Stimulated activated CD4-positive, alpha-beta T cell treated with anti-CD3 and anti-CD28 coated beads, Interleukin-2, amount 100 ng/mL, for 48 hours (primary cell): ENCODE measurements at places on chromosomes 3 and 15.

DNA sequence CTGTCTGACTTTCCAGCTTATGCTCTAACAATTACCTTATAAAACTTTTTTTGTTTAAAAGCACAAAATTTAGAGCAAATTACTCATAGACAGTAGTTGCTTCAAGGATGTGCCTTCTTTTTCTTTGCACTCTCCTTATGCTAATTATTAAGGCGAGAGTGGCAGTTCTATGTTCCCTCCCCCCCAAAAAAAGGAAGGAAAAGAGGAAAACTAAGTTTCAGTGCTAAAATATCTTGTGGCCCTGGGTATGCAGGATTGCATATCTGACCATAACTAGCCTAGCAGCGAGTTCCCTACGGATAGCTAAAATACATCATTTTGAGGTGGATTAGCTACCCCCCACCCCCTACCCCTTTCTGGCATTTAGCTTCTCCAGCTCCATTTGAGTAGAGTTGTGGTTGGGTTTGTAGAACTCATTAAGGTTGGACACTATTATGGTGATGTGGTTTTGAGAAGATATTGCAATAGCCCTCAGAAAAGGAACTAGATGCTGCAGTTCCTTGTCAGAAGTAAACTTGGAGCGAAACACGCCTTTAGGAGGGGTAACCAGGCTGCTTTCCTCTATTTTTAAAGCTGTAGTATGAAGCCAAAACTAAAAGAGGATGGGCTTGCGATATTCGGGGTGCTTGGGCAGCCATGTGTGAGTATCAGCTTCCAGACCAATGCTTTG lies 174.6 kb downstream of the AKAP13 start:
- DNase-seq = no peak

DNA sequence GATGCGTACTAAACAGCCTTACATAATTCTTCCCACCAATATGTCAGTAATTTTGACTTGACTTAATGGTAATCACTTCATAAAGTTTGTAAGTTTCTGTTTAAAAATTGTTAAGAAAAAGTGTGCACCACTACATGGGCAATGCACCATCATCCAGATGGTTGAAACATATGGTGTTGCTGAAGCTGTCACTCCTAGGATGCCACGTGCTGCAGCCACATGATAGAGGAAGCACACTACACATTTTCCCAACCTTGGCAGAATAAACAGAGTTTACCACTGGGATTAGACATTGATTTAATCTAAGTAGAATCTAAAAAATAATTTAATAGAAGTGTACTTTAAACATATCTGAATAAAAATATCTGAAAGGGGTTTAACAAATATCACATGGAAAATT lies 1209.9 kb downstream of the NSUN3 start:
- DNase-seq = no peak

DNA sequence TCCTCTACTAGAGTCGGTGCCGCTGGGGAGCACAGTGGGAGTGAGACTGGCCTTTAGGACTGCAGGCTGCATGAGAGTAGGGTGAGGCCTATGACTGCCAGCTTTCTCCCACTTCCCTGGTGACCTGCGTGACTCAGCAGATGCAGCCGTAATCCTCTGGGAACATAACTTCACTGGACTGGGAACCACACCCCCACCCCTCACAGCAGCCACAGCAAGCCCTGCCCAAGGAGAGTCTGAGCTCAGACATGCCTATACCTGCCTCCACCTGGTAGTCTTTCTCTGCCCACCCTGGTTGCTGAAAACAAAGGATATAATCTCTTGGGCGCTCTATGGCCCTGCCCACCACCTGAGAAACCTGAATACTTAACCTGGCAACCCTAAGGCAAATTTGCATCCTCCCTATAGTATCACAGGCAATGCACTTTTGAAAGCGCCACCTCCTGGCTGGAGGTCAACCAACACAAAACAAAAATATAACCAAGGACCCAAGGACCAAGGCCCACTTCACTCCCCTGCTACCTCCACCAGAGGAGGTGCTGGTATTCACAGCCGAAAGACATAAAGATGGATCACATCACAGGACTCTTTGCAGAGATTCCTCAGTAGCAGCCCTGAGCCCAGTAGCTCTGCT lies 308.9 kb downstream of the CTNNB1 start:
- no peak for DNase-seq

DNA sequence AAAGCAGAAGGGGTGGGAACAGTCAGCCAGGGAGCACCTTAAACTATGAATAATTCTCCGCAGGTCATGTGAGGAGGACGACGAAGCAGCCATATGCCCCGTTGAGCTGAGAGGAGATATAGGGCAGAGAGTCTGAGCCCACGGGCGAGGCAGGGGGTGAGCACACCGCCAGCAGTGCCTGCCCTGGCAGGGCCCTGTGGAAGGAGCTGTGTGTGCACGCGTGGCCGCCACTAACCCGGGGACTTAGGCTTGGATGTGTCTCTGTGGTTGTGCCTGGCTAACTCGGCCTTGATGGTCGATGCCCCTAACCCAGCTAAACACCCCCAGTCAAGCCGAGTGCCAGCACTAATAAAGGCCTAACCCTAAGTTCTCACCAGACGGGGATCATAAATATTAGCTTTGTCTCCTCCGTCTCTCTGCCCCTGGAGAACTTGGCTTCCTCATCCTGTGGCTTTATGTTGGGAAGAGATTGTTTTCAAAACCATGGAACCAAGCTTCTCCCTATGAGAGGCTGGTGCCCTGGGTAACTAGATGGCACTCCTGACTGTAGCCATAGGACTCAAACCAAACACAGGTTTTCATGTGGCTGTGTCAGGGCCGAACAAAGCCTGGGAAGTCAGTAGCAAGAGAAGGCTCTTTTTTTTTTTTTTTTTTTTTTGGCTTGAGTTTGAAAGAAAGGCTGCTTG lies 45.4 kb downstream of the CCK start:
- DNase-seq = no peak

DNA sequence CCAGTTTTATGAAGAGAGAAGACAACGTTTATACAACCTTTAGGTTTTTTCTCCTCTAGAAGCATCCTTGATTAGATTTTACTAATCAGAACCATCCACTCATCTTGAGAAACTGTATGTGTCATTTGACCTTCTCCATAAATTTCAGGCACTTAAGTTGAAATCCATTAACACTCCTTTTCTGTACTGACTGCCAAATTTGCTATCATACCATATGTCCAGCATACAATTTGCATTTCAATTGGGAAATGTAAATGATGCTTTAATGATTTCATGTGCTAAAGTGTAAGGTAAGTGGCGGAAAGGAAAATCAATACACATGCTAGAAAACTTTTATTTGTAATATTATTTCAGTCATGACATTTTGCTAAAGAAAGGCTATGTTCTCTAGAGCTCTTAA lies 731.6 kb downstream of the GBE1 start:
- DNase-seq = no peak

DNA sequence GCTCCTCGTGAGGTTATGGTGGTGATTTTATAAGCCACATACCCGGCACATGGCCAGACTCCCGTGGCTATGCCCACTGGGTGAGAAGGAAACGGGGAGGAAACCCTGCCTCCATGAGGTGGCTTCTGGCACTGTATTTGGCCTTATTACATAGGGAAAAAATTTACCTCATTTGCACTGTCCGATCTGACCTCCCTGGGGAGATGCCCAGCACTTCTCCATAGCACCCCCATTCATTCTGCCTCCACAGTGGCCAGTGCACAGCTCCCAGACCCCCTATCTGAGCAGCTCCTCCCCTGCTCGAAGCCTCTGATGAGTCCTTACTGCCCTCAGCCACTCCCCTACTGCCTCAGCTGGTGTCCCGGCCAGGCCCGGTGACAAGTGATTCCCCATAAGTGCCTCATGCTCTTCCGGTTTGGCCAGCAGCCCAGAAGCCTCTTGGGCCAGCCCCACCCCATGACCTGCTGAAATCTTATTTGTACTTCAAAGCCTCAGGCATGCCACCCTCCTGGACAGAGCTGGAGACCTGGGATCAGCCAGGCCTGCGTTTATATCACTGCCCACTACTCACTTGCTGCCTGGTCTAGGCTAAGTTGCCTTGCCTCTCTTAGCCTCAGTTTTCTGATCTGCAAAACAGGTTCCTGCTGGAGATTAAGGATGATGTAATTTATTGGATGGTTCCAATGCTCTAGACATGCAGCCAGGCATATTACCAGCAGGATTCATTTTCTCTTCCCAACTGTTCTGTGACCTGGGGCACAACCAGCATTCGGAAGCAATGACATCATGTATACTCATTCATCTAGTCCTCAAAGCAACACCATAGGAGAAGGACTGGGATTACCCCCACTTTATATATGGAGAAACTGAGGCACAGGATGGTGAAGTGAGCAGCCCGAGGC lies 30.6 kb upstream of the SLC6A6 start:
- DNase-seq = no peak

DNA sequence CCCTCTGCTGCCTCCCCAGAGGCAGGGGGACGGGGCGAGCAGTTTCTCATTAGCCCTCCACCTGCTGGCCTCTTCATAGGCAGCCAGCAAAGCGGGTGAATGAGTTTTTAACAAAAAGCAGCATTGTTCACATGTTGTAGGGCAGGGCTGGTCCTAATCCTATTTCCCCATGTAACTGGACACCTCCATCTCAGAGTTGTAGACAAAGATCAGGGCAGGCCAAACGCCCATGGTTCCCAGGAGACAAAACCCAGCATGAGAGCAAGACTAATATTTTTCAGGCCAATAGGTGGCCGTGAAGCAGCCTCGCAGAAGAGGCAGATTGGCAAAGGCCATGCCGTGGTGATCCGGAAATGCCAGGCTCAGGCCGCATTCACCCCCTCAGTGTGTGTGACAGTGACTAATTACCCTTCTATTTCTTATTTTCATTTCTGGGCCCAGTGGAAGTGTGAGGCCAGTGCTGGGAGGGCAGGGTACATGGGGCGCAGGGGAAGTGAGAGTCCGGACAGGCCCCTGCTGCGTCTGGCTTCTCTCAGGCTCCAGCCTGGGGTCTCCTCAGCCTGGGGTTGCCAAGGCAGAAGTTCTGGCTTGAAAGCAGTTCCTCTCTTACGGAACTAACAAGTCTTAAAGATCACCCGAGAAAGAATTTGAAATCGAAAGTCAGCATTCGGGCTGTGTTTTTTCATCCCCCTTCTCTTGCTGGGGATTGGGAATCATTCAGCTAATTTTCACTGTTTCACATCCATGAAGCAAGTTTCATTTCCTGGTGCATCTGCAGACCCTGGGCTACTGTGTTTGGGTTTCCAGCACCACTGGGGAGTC lies 64.8 kb downstream of the BOC start:
- no peak for DNase-seq

DNA sequence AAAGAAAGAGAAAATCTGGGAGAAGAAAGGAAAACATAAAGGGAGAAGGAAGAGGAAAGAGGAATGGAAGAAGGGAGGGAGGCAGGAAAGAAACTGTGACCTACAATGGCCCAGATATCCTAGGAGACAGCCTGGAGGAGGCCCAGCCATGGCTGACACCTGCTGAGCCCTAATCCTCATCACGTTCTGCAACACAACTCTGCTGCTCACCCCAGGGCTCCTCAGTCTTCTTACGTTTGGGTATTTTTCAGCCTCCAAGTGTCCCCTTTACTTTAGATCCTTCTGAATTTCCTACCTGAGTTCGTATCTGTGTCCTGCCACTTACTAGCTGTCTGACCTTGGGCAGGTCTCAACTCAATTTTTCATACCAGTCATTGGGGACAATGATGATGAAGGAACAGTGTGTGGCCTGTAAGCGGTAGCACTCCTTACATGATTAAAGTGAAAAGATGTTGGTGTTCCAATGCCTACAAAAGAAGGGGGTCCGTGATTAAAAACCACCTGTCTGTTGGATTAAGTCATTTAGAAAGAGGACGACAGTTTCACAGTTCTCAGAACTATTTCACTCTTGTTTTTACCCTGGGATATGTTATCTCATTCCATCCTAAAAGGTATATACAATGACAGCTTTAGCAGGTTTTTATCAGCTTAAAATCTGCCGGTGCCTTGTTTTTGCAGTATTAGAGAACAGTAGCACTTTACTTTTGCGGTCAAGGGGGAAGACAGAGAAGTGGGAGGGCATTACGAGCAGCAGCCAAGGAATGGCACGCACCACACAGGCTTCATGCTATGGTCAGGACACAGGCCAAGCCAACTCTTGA lies 47.4 kb downstream of the CCR4 start:
- no peak for DNase-seq

- no peak for DNase-seq
These were observed 28.8 kb downstream of the ATG7 start for GRCh38 chr3:11300970-11301369.

GRCh38 chr3:171077261-171077660 lies 50.7 kb upstream of the SLC2A2 start:
- DNase-seq = no peak

DNA sequence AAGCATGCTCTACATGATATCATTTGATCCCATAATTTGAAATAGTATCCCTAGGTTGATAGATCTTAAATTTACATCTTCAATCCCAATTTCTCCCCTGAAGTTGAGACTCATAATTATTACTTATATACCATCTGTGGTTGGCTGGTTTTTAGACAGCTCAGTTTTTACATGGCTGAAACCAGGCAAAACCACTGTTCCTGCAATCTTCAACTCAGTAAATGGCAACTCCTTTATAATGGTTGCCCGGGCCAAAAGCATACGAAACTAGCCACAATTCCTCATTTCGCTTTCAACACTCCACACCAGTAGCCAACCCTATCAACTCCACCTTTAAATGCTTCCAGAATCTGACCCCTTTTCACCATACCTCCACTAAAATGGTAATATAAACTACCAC lies 118.5 kb downstream of the TGFBR2 start:
- no peak for DNase-seq

GRCh38 chr15:56765251-56765650 lies 31.9 kb upstream of the ZNF280D start:
- DNase-seq = no peak

DNA sequence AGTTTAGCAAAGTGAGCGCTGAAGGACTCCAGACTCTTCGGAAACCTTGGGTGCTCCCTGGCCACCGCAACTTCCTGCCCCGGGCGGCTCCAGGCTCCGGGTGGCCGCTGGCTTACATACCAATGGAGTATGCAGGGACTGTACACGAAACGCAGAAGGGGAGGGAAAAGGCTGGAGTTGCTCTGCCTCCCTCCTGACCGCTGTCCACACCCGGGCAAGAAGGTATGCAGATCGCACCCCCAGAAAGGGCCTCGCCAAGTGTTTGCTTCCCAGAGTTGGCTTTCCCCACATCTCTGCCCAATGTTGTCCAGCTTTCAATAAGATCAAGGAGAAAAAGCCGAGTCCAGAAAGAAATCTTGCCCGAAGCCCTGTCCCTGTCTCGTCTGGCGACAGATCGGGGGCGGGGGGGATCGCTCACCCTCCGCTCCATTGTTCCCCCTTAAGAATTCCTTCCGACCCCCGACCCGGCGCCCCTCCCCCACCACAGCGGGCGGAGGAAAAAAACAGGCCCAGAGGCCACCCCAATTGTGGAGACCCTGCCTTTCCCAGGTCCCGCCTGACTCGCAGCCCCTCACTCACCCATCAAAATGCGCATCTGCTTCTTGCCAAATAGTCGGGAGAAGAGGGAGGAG lies 533 bp downstream of the ARF4 start:
- DNase-seq = peak; percentile 38

- DNase-seq = no peak
These were observed 15.6 kb downstream of the CADM2 start for GRCh38 chr3:84974347-84974746.

GRCh38 chr15:25242957-25243799 lies 195.6 kb downstream of the UBE3A start:
- DNase-seq = no peak

GRCh38 chr3:113287803-113288648 lies 76.7 kb downstream of the BOC start:
- DNase-seq = peak; percentile 61
